ENCODE measurements at places on chromosomes 11 and 22.

DNA sequence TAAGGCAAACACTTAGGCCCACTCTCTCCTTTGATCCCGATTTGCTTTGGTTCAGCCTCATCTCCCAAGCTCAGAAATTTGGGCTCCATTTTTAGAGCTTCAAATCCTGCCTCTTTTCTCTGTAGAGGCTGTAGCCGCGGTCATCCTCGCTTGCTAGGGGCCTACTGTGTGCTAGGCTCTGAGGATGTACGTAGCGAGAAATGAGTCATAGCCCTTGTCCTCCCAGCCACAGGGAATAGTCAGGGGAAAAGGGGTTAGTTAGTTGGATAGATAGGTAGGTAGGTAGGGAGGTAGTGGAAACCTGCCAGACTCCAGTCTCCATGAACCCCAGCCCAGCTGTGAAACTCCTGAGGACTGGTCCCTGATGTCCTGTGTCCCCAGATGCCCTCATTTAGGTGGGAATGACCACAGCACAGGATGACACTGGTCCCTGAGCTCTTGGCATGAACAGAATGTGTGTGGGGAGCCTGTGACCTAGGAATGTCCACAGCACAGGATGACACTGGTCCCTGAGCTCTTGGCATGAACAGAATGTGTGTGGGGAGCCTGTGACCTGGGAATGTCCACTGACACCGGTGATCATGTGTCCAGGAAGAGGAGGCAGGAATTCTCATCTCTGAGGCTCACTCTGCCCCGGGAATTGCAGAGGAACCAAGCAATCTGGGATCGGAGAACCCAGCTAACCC lies 21.4 kb upstream of the HMOX1 start:
- DNase-seq, result no peak

DNA sequence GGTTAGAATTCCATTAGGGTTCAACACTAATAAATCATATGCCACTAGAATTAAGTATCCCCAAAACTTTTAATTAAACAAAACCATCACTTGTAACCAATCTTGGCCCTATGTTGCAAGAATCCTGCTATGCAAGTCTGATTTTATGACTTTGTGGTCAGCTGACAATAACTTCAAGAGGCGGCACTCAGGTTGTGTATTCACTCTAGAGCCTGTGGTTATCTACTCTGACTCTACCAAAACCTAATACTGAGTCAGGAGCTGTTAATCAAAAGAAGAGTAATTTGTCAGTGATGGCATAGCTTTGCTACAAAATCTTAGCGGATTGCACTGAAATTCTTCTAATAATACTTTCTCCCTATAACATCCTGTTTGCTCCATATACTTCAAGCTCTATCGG lies 253.7 kb downstream of the AASDHPPT start:
- DNase-seq, result no peak

DNA sequence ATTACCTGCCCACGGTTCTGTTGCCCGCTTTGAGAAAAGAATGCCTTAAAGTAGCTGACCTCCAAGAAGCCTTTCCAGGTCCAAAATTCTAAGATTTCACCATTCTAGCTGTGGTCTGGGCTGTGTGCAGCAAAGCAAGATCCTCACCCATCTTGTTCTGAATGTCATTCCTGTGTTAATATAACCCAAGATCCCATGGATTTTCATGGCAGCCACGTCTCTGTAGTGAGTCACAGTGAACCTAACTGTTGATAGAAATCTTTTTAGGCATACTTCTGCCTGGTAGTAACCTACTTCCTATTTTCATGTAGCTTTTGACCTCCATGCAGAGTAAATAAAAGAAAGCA lies 210.0 kb downstream of the NAV2 start:
- no peak for DNase-seq

- no peak for DNase-seq
These were observed 85.1 kb upstream of the CARD18 start for GRCh38 chr11:105224482-105225253.

DNA sequence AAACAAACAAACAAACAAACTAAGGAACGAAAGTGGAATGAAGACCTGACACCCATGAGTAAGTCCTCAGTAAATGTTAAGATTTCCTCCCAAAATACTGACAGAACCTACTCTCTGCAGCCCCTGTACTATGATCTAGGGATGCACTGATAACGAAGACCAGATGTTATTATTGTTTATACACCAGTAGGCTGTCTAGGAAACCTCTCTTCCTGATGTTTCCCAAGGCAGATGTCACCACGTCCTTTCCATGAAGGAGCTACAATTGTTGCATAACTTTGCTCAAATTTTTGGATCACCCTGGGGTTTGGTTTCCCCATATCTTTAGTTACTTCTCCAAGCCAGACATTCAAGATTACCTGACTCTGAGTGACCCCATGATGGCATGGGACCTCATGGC lies 340.7 kb downstream of the MIAT start:
- DNase-seq, result no peak

DNA sequence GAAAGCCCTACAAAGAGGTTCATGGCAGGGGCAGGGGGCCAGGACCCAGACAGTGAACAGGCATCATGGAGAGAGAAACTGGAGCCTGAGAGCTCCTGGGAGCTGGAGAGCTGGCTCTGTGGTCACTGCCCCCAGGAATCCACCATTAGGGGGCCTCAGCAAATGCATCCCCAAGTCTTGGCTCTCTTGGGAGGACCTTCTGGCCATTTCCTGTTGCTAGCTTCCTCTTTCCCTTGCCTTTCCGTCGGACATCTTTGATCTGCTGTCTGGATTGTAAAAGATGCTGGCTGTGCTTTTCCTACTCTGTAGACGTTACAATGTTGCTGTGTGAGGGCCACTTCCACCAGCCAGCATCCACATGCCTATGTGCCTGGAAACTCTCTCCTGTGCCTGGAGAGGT lies 7.1 kb upstream of the CRYBB2 start:
- DNase-seq, result no peak

DNA sequence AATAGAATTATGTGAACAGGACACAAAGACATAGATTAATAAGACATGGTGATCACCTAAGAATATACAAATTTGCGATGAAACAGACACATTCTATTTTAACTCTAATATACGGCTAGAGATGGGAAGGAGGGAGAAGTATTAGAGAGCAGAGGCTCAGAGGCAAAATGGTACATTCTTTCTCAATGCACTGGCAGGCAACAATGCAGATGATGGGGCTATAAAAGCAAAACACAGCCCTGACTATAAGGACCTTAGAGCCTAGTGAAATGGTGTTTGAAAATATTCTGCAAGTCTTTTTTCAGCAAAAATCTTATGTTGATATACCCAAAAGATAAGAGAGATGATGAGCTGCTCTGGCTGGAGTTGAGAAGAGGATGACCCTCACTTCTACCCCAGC lies 13.1 kb downstream of the TCF20 start:
- DNase-seq, result no peak

DNA sequence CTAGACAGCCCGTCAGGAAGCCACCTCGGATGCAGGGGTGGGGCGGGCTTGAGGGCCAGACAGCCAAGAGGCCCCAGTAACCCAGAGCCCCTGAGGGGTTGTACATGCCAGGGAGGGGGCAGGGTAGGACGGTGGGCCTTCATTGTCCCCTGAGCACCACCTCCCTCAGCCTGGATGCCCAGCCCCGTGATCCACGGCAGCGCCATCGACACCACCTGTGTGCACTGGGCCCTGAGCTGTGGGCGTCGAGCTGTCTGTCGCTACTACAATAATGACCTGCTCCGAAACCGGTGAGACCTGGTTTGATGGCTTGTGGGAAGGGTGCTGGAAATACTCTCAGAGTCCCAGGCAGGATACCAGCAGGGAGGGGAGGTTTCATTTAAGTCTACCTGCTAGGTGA lies 37.4 kb upstream of the TPBGL start:
- no peak for DNase-seq

DNA sequence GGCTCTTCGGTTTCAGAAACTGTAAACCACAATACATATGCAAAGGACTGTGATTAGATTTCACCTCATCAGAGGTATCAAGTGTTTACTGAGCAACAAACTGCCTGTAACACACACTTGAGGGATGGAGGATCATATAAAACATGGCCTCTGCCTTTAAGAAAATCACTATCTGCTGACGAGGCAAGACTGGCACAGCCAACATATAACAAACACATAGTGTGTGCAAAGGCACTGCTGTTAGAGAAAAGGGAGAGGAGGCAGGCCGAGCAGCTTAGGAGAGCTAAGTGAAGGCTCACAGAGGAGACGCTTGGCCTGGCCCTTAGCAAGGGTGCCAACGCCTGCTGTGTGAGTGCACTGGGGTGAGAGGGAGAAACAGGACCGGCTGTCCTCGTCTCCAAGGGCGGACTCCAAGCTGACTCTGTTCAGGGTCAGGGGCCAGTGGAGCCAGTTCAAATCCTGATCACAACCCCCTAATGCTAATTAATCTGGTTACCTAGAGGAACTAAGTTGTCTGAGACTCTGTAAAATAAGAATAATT lies 48.2 kb downstream of the LRFN4 start:
- DNase-seq, result no peak

GRCh38 chr22:24379536-24379935 lies 47.9 kb upstream of the ADORA2A start:
- no peak for DNase-seq

DNA sequence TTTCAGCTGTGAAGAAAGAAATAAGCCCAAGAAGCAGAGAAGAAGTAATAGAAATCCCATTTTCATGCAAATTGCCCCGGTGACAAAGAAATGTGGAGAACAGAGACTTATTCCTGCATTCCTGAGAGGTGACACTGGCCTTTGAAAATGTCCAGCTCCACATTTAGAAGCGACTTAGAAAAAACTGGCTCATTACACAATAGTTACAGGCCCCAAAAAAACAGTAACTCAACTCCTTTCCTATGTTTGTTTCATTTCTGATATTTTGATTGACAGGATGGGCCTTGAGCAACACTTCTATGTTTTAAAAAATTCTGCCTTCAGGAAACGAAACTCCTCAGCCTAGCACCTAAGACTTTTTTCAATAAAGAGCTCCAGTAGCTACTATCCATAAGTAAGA lies 726.9 kb upstream of the TENM4 start:
- DNase-seq, result no peak

DNA sequence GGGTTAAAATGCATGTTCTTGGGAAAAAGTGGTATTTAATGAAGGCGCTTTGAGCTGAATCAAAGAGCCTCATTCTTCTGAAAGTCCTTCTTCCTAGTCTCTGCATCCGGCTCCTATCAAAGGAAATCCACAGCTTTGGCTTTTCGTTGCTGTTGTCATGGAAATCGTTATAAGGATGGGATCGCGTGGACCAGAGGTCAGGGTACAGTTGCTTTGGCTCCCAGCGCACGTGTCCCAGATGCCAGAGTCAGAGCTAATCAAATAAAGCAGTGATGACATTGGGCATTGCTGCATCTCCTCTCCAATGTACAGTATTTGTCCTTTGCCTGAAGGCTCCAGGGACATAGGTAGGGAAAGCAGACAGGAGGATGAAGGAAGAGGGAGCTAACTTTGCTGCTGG lies 181.9 kb downstream of the MYO18B start:
- no peak for DNase-seq

GRCh38 chr11:57648801-57649735 lies 644 bp downstream of the YPEL4 start:
- DNase-seq, result no peak

GRCh38 chr11:65672180-65672860 lies 9.6 kb upstream of the RELA start:
- DNase-seq, result no peak

DNA sequence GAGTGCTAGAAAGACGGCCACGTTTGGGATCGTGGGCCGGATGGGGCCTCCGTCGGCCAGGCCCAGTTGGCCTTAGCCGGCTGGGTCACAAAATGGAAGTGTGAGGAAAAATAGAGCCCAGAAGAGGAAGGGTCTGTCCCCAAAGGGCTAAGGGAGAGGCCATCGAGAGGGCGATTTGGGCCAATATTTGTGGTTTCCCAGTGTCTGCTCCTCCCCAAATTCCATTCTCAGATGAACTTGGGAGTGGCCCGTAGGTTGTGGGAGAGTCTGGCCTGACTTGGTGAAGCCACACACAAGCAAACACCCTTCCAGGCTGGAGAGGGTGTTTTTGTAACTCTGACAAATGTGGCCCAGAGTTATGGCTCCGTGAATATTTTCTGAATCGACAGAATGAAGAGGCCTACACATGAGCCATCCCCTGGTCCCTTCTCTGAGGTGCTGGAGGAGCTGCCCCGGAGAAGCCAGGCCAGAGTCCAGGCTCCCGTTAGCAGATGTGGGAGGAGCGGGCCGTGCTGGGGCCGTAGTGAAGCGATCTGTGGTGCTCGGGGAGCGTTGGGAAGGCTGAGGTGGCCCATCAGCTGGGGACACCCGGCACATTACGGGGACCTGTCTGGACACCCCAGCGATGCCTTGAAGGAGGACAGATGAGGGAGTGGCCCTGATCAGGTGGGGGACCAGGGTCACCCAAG lies 73.5 kb upstream of the PPARA start:
- no peak for DNase-seq

GRCh38 chr11:15035283-15035682 lies 38.1 kb upstream of the CALCB start:
- no peak for DNase-seq

- DNase-seq, result no peak
These were observed 154.0 kb upstream of the SYT13 start for GRCh38 chr11:45440111-45440510.

GRCh38 chr22:50705219-50705691 lies 32.6 kb downstream of the SHANK3 start:
- DNase-seq, result no peak

DNA sequence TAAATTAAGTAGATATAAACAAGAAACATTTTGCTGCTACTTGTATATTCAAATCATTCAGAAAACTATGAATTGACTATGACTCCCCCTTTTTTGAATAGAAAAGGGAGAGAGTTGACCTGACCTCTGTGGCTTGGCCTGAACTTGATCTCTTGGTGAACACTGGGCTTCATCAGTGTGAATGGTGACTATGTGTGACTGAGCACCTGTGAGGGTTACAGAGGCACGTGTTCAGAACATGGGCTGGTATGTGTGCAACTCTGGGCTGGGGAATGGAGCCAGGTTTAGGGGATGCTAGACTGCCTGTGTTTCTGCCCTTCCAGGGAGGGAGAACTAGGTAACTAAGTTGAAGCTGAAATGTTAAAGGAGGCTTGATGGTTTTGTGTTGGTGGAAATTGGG lies 29.2 kb downstream of the HSD17B12 start:
- DNase-seq, result no peak

- DNase-seq, result no peak
These were observed 679.9 kb upstream of the CCDC179 start for GRCh38 chr11:23540101-23540561.

DNA sequence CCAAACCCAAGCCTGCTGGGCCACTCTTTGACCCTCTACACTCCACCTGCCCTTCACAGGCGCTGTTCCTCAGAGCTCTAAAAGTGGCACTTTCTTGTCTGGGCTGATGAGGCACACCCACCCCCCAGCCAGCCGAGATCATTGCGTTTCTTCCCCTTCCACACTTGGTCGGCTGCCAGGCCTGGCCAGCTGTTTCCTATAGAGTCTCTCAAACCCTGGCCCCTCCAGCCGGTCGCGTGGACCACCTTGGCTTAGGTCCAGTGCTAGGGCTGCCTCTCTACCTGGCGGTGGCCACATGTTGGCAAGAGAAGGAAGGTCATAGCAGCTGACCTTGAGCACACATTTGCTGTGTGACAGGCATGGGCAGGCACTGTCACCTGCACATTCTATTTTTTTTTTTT lies 60.6 kb downstream of the PPP6R2 start:
- no peak for DNase-seq

GRCh38 chr11:111302298-111302697 lies 4.0 kb downstream of the POU2AF3 start:
- DNase-seq, result no peak

Data from stimulated activated CD4-positive, alpha-beta T cell treated with anti-CD3 and anti-CD28 coated beads, Interleukin-15, amount 100 ng/mL, for 1 hour (primary cell).